ENCODE measurements at places on chromosomes 5 and 9. TPM values are rescaled to one million over a fixed set of nuclear protein-coding genes. Genes with fewer than 3 reads are reported as not detected.

Gene ADCY2
- total RNA-seq = 8.8 TPM

DNA sequence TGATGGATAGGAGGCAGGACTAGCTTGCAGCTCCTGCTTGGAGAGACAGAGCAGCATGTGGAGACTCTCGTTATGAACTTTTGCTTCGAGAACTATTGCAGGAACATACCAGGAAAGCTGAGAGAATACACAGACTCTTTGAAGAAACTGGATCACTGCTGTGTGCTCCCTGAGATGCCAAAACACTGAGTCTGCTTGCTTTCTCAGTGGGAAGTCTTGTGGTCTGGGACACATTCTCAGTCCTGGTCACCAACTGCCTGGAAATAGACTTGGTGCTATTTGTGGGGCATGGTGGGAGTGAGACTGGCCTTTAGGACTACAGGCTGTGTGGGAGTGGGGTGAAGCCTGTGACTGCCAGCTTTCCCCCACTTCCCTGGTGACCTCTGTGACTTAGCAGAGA lies 252.6 kb downstream of the MED10 start:
- no peaks in the 10 kb centered on the region for H3K4me1 ChIP-seq
- no peak overlapping the region for H3K4me3 ChIP-seq
- H3K36me3 ChIP-seq = no peaks in the 10 kb centered on the region
- H3K27me3 ChIP-seq = no peaks in the 10 kb centered on the region

GRCh38 chr5:138315751-138316278 lies 15.8 kb downstream of the CDC25C start:
- H3K4me3 ChIP-seq = no peak overlapping the region
- DNase-seq = no peak
- no peaks in the 10 kb centered on the region for H3K27me3 ChIP-seq

DNA sequence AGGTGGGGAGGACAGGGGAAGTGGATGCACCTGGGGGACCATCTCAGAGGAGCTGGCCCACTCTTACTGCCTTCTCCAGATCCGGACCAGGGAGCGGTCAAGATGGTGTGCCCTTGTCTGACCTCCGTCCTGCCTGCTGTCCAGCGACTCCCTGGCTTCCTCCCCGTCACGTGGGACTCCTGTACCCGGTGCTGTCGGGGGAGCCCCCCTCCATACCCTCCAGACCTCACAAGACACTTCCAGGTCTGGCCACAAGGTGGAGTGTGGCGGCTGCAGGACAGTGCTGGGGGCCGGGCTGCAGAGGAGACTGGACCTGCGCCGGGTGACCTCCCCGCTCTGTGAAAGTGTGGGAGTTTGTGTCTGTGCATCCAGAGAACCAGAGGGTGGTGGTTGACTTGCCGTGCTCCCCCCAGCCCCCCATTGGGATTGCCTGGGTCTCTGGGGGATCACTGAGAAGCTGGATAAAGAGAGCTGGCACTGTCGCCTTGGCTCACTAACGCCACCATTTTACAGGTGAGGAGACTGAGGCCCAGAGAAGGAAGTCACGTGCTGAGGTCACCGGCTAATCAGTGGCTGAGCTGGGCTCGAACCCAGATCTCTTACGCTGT lies 1.9 kb upstream of the CRB2 start:
- no peaks in the 10 kb centered on the region for H3K27me3 ChIP-seq
- no peak overlapping the region for H3K4me3 ChIP-seq
- no peaks in the 10 kb centered on the region for H3K36me3 ChIP-seq
- H3K27ac ChIP-seq = no peak overlapping the region
- H3K4me1 ChIP-seq = peaks cover 6% of the 10 kb centered on the region
- peak; percentile 50 for DNase-seq

GRCh38 chr5:7759257-7759871 lies 91.6 kb downstream of the CFAP90 start:
- no peaks in the 10 kb centered on the region for H3K27me3 ChIP-seq
- H3K36me3 ChIP-seq = no peaks in the 10 kb centered on the region
- H3K4me1 ChIP-seq = no peaks in the 10 kb centered on the region
- H3K27ac ChIP-seq = no peak overlapping the region

Gene FAM200C
- total RNA-seq = 5.7 TPM
